Renal pelvis (tissue), 12 donors: ENCODE measurements at places on chromosomes 2 and 18. TPM values are rescaled to one million over a fixed set of nuclear protein-coding genes. Genes with fewer than 3 reads are reported as not detected.

DNA sequence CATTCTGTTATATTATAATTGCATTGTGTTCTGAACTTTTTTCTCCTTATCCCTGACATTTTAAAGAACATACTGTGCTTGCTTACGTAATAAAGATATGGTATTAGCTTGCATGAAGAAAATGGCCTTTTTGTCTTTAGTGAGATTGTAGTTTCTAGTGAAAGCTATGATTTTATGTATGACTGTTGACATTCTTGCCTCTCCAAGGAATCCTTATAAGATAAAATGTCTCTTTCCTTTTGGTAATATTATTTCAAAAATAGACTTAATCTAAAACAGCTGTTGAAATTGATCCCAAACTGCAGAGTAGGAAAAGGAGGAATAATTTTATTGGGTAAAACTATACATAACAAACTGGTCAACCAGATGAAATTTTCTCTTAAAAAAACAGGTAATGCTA, 40.8 kb upstream of the CCDC102B start:
- DNase-seq: no peak

DNA sequence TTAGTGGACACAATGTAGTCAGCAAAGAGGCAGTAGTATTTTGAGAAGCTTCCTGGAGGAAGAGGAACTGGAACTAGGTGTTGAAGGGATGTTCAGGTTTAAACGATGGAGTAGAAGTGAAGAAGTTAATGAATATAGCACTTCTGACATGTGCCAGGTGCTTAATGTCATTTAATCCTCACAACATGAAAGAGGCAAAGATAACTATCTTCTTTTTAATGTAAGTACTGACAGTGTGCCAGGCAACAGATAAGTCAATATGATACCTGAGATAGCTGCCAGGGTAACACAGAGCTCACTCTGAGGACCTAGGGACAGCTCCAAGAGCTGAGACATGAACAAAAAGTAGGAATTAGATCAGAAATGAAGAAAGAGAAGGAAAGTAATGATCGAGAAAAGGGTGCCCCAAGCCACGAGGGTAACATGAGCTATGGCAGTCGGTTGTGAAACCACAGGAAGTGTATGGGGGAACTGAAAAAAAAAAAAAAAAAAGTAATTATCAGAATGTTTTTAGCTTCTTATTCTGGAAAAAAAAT, 140.7 kb downstream of the RNF144A start:
- DNase-seq: no peak

The CLEC4F gene
- polyA plus RNA-seq: not detected

DNA sequence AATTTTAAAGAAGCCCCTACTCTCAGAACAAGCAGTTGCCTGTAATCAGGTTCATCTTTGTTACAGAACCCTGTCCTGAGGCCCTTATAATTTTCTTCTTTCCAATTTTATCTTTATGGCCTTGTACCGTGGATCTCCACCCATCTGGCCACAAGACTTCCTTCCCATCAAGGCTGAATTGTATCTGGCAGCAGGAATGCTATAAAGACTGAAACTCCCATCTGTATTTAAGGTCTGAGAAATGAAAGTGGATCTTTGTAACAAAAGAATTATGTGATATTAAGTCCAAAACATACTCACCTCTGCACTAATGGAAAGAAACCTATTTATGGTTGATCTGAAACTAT, 91.8 kb downstream of the METTL8 start:
- DNase-seq: no peak

DNA sequence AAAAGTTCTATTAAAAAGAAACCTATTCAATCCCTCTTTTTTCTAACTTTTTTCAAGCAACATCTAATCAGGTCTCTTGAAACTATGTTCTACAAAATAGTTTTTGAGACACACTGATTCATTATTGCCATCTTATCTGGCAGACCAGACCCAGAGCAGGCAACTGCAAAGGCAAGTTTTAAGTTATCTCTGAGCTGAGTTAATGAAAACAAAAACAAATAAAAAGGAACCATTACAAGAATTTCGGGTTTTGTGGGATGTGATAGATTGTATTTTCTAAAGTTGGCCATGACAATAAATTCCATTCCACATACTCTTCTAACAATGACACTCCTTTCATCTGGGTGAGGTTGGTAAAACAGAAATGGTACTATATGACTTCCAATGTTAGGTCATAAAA, 15.2 kb upstream of the TWSG1 start:
- no peak for DNase-seq
